NCI-H748 treated with DMSO at 0.1 percent for 48 hours (cell line): ENCODE measurements at places on chromosomes 11 and 22.

DNA sequence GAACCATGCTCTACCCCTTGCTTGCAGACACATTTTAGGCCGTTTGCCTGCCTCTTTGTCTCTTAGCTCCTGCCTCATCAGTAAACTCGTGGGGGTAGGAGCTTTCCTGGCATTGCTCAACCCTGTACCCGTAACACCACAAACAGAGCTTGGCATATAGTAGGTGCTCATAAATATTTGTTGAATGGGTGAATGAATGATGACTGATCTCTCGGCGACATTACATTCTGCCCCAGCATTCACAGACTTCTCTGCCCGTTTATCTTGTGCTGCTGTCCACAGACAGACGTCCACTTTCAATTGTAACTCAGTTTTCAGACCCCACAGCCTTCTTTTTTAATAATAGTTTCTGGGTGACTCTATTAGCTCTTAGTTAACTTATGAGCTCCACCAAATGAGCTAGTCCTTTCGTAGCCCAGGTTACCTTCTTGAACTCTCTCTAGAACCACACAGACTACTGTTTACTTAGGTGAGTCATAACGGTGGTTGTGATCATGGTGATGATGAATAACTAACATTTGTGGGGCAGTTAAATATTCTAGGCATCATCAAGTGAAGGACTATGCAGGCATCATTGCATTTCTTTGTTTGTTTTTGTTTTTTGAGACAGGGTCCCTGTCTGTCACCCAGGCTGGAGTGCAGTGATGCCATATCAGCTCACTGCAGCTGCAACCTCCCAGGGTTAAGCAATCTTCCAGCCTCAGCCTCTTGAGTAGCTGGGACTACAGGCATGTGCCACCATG lies 188.4 kb downstream of the ADAMTS15 start:
- peak; percentile 7 for DNase-seq

GRCh38 chr11:33660962-33661361 lies 39.7 kb downstream of the C11orf91 start:
- DNase-seq: no peak

DNA sequence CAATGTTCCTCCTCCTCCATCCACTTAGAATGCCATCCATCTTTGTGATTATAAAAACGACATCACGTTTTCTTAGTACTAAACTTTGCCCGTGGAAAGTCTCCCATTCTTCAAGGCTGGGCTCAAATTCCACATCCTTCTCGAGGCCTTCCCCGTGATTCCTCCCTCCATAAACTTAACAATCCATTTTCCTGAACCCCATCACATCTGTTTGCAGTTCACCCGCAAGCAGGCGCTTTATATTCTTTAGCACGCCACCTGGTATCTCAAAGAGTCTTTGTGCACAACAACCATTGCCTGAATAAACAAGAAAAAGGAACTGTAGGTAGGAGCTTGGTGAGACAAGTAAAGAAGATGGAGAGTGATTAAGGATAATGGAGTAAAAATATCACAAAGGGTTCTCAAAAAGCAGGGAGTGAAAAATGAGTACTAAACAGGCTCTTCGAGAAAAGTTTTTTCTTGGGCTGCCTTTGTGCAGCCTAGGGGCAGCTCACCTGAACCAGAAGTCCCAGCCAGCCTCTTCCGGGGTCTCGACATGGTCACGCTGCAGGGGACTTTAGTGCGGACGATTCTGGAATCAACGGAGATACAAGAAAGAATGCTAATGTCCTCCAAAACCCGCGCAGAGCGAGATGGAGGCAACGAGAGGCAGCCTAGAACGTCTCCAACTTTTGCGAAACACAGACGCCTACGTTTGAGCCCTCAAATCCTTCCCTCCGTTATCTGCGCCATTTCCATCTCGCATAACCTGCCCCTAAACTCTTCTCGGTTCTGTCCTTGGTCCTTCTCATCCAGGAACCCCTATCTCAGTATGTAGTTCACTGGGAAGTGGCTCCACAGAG lies 585 bp downstream of the THYN1 start:
- peak; percentile 49 for DNase-seq

DNA sequence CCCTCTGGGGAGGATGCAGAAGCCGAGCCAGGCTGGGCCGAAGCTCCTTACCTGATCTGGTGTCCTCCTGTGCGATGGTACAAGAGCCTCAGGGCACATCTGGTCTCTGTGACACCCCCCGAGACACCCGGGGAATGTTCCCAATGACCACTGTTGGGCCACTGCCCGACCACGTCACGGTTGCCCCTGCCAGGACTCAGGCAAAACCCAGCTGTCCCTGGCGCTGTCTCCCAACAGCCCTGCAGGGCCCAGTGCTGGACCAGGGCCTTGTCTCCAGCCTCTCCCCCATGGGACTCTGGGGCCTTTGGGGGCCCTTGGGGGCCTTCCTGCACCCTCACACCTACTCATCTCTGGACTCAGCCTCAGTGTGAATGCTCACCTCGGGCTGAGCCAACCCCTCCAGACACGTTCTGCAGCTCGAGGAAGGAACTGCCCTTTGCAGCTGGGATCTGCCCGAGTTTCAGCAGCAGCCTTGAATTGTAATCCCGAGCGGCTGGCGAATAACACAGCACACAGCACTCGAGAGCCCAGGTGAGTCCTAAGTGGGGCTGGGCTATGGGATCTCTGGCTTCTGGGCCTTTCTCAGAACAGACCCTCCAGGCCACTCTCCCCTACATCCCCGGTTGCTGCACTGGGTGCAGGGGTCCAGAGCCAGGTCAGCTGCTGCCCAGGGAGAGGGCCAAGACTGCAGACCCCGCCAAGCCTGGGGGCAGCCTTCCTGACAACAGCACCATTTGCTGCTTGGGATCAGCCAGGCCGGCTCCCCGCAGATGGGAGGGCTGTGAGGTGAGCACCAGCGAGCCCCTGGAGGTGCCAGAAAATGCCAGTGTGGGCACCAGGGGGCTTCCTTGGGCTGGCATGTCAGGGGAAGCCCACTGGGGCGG lies 39.8 kb downstream of the RTN4R start:
- DNase-seq: no peak

DNA sequence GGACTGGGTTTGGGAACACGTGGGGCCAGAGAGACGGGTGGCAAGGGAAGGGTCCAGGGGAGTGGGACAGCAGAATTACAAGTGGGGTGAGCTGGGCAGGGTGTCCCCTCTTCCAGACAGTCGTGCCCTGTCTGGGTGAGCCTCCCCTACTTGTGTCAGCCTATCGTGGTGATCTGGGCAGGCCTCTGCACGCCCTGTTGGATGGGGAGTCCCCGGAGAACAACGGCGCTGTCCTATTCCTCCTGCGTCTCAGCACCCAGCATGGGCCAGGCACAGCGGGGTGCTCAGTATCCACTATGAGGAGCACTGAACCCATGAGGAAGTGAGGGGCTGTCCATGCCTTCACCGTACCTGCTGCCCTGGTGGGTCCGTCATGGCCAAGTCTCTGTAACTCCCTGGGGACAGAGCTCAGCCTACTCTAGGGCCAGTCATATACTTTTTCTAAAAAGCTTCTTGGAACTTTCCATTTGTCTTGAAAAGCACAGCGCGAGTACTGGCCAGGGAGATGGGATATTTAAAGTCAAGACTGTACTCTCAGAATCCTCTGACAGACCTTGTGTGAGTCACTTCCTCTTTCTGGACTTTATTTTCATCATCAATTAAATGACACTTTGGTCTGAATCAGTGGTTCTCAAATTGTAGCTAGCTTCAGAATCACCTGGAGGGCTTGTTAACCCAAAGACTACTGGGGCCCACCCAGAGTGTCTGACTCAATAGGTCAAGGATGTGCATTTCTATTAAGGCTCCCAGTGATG lies 81.7 kb upstream of the NECTIN1 start:
- no peak for DNase-seq

DNA sequence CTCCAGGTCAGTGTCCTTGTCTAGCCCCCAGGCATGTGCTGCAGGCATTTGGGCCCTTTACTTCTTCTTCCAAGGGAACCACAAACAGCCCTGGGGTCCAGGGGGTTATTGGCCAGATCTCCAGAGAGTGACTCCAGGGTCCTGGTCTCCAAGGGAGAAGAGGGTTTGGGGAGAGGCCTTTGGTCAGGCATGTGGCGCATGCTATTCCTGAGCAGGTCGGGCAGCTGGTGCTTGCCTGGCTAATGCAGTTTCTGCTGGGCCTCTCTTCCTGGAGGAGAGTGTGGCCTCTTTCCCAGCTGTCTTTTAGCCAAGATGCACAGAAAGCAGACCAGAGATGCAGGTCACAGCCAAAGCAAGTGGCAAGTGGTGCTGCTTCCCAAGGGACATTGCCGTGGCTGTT lies 3.8 kb upstream of the RFPL2 start:
- no peak for DNase-seq

GRCh38 chr11:116932181-116932580 lies 94.8 kb upstream of the APOA1 start:
- DNase-seq: no peak

GRCh38 chr11:20668844-20669819 lies at the start of gene NELL1:
TSS of gene NELL1 (plus strand) at chr11:20669586.
- peak; percentile 32 for DNase-seq

DNA sequence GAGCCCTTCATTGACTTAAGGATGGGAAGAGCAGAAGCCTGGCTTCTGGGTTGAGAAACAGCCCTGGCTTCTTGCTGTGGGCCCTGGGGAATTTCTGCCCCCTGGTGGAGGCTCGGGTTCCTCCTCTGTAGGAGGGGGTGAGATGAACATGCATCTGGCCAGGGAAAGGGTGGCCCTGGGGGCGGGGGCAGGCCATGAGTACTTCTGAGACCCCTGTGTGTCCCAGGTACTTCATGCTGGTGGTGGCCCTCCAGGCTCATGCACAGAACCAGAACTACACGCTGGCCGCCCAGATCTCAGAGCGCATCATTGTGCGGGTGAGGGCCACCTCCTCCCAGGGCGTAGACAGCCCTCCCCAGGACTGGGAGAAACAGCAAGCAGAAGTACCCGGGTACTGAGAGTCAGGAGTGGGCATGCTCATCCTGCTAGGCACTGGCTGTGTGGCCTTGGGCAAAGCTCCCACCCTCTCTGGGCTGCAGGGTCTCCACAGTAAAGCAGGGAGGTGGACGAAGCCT lies 15.8 kb downstream of the TMEM258 start:
- no peak for DNase-seq

GRCh38 chr11:103636232-103636631 lies 400.2 kb upstream of the DDI1 start:
- no peak for DNase-seq

DNA sequence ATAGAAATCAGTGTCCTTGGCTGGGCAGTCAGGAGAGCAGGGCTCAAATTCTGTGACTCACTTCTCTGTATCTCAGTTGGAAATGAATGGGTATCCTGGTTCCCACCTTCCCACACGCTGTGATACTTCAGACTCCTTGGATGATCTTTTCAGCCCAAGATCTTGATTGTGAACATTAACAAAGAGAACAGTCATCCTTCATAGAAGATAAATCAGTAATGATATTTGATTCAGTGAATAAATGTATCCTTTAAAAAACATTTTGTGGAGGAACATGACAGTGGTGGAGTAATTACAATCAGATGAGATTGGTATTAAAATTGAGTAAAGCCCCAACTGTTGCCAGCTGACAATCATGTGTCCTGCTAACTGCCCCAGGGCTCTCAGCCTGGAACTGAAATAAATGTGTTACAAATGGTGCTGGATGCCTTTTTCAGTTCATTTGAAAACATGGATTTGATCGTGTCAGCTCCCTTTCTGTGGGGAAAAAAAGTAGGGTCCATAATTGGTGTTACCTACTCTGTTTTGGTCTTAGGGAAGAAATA lies 72.9 kb upstream of the OR5AN1 start:
- no peak for DNase-seq

GRCh38 chr11:110968348-110969062 lies 256.3 kb upstream of the ARHGAP20 start:
- no peak for DNase-seq

DNA sequence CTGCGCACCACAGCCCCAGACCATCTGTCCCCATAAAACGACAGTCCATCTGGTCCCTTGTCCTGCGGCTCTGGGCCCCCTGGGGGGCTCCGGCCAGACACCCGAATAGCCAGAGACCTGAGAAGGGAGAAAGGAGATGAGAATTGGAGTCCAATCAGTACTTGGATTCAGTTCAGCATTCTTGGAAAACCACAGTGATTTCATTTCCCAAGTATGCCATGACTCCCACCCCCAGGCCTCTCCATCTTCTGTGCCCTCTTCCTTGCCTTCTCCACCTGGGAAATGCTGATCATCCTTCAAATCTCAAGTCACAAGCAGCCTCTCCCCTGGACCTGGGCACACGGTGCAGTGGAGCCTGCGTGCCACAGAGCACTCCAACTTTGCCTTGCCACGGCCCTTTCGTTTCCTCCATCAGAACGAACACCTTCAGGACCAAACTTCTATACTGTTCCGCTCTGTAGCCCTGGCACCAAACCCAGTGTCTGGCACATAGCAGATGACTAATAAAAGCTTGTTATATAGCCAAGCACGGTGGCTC lies 10.9 kb upstream of the MFNG start:
- no peak for DNase-seq

DNA sequence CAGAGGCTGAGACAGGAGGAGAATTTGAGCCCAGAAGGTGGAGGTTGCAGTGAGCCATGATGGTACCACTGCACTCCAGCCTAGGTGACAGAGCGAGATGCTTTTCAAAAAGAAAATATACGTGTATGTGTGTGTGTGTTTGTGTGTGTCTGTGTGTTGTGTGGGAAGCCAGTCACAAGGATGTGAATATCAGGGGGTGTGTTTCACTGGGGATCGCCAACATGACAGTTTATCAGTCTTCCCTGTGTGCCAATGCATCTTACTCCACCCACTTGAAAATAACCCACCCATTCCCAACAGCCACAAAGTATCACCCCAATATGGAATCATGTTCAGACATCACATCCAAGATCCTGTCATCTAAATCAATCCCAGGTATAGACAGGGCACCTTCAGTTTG lies 10.4 kb upstream of the APOBEC3B start:
- DNase-seq: no peak

- no peak for DNase-seq
These were observed 886.3 kb downstream of the NTM start for GRCh38 chr11:132256528-132257279.

DNA sequence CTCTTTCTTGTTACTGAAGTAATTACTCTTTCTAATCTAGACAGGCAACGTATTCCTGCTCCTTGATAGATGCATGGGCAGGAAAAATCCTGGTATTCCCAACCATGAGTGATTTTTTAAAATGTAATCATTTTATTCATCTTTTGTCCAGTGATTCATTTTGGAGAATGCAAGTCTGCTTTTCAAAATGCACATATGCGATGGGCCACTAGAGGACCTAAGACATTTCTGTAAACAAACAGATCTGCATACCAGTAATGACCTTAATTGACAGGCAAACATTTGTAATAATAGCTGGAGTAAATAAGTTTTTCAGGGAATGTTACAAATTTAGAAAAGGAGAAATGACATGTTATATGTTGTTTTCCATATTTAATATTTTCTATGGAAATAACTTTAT lies 1167.6 kb downstream of the JRKL start:
- no peak for DNase-seq

GRCh38 chr22:27609451-27609888 lies 192.1 kb downstream of the MN1 start:
- DNase-seq: no peak

DNA sequence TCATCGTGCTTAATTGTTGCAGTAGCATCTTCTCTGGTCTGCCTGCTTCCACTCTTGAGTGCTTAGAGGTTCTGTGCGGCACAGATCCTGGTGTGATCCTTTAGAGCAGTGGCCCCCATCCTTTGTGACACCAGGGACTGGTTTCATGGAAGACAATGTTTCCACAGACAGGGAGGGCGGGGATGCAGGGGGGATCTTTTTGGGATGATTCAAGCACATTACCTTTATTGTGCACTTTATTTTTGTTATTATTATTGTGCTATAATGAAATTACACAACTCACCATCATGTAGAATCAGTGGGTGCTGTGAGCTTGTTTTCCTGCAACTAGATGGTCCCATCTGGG lies 76.8 kb upstream of the SHANK2 start:
- DNase-seq: no peak
